ENCODE measurements at places on chromosomes 6 and 20.

GRCh38 chr6:36320475-36320874, 16.2 kb downstream of the BNIP5 start:
- DNase-seq: no peak

- no peak for DNase-seq
These were observed 173.6 kb upstream of the ARG1 start for GRCh38 chr6:131399433-131399832.

- no peak for DNase-seq
These were observed 212.5 kb upstream of the CHD6 start for GRCh38 chr20:41830702-41831101.

DNA sequence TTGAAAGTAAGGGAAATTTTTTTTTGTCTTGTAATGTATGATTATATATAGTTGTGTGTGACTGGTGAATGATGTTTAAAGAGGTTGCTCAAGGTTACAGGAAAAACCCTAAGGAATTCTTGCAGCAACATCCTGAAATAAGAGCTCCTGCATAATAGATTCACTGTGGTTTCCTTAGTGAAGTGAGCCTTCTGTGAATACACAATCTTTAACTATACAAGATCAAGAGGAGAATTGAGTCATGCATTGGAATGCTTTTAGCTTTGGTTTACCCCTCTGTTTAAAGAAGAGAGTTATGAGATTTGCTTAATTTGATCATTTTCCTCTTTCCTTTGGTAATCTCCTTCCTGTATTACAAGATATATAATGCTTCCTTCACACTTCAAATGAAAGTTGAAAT, 141.6 kb upstream of the EYA4 start:
- DNase-seq: peak; percentile 87

DNA sequence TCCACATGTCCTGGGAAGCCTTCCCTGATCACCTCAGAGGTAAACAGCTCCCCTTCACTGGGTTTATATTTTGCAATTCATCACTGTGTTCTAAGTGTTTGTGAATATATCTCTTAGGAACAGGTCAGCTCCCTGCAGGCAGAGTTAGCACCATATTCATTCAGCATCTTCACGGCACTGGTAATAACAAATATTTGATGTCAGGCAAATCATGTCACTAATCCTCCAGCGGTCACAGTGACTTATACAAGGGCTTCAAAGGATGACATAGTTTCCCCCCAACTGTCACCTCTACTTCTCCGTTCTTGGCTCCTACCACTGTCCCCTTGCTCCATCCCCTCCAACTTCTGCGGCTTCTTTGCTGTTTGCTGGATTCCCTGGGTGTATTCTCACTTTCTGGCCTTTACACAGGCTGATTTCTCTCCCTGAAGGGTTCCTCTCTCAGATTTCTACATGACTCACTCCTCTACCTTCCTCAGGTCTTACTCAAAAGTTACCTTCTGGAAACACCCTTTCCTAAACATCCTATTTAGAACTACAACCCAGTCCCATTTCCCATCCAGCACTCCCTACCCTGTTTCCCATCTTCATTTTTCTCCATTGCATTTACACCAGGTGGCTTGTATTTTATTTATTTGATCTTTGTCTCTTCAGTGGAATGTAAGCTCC, 66.6 kb downstream of the NHLRC1 start:
- no peak for DNase-seq

GRCh38 chr6:58290177-58290576, 972.7 kb downstream of the PRIM2 start:
- no peak for DNase-seq

DNA sequence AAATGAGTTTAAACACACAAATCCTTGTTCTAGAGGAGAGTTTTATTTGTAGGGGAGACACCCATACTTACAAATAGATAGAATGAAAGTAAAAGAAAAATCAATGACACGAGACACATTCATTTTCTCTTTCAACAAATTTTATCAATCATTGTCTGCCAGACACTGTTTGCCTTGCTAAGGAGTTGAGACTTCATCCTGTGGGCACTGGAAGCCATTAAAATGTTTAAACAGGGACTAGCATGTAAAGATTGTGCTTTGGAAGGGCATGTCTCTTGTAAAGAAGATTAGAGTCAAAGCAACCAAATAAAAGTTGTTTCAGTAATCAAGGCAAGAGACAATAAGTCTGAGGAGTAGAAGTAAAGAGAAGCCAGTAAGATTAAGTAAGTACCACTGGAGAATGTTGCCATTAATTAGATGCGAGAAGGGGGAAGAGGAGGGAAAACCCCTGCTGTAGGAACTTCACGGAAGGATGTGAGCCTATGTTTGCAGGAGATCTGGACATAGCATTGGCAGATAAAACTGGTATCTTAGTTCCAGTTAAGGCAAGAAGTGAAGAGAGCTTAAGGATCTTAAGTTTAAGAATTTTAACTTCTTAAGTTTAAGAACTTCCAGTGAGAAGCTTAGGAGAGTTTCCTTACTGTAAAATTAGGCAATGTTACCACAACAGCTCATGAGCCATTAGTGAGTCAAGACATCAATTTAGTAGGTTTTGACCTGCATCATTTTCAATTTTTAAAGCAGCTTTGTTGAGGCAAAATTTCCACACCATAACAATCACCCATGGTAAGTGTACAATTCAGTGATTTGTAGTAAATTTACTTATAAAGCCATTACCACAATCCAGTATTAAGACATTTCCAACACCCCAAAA, 117.0 kb upstream of the UST start:
- no peak for DNase-seq

DNA sequence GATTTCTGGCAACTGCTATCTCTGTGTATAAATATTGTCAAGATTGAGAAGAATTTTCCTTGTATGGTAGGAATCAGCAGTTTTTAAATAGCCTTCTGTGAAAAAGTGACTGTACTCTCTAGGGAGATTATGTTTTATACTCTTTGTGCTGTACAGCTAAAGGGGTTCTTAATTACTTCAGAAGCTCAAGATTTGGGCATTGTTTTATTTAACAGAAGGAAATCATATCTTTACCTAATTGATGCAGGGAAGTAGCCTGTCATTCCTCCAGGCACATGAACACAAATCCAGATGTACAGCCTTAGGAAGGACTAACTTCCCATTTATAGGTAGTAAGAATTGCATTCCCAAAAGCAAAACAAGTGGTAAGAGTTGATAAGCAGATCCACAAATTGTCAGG, 1.3 kb downstream of the CALHM5 start:
- DNase-seq: no peak

GRCh38 chr20:35473684-35474083, 18.3 kb downstream of the CEP250 start:
- no peak for DNase-seq

GRCh38 chr6:129542705-129543104, 167.3 kb downstream of the ARHGAP18 start:
- DNase-seq: no peak

- DNase-seq: no peak
These were observed 13.1 kb upstream of the RSPO4 start for GRCh38 chr20:1015181-1015580.

GRCh38 chr6:166419717-166420116, 37.0 kb upstream of the MPC1 start:
- no peak for DNase-seq

- no peak for DNase-seq
These were observed 73.2 kb upstream of the CNKSR3 start for GRCh38 chr6:154583546-154584188.

DNA sequence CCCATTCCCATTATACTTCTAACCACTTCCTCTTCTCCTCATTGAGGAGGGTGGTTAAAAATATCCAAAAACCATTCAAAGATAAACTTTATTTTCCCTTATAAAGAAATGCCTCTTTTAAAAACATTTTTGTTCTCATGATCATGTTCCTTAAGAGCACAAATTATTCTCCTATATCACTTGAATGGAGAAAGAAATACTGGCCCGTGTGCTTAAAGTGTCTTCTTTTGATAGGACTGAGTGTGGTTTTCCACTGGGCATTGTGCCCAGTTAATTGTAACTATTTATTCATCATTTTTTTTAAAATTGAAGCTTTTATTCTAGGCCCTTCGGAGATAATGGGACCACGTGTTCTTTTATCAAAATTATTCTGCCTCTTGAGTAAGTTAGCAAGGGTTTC, 871.5 kb downstream of the QKI start:
- no peak for DNase-seq

- no peak for DNase-seq
These were observed 500.2 kb downstream of the TENT5A start for GRCh38 chr6:81252231-81252630.

DNA sequence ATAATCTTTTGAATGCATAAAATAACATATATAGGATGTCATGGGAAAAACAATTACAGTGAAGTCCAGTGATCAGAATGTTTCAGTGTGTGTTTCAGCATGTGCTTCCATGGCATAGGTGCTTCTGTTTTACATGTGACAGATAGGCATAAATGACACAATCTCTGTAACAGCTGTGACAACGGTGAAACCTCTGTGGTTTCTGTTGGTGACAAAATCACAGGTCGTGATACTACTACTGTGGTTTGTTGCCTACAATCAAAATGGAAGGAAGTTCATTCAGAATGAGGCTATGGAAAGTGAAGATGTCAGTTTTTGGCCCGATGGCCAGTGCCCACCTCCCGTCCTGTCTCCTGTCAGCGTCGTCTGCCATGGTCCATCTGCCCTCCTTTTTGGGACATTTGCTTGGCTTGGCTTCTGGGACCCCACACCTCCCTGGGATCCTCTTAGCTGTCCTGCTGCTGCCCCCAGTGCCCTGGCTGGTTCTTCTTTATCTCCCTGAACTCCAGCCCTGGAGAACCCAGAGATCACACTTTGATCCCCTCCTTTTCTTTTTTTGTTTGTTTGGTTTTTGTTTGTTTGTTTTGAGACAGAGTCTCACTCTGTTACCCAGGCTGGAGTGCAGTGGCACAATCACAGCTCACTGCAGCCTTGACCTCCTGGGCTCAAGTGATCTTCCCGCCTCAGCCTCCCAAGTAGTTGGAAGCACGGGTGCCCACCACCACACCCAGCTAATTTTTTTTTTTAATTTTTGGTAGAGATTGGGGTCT, 79.3 kb upstream of the NAA20 start:
- DNase-seq: no peak

DNA sequence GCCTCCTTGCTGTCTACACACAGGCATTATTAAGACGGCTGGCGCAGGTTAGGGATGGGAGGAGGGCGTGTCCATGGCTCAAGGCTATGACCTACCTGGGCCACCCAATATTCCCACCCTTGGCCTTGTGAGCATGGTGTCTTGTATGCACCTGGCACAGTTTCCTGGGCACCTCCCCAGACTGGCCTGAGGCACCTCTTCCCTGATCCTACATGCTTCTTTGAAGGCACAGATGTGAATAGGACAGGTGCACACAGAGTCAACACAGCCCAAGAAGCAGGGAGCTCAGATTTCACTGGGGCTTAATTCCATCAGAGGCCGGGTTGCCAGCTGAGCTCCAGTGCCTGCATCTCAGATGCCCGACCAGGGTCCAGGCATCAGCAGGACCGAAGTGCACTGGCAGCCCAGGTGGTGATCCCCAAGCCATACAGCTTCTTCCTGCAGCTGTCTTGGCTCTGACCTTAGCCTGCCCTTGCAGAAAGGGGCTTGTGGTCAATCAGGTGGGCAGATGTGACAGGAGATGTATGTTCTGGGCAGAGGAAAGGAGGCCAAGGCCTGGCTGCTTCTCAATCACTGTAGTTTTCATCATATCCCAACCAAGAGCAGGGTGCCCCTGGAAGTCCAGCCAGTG, 287.7 kb downstream of the CLIC5 start:
- DNase-seq: no peak

DNA sequence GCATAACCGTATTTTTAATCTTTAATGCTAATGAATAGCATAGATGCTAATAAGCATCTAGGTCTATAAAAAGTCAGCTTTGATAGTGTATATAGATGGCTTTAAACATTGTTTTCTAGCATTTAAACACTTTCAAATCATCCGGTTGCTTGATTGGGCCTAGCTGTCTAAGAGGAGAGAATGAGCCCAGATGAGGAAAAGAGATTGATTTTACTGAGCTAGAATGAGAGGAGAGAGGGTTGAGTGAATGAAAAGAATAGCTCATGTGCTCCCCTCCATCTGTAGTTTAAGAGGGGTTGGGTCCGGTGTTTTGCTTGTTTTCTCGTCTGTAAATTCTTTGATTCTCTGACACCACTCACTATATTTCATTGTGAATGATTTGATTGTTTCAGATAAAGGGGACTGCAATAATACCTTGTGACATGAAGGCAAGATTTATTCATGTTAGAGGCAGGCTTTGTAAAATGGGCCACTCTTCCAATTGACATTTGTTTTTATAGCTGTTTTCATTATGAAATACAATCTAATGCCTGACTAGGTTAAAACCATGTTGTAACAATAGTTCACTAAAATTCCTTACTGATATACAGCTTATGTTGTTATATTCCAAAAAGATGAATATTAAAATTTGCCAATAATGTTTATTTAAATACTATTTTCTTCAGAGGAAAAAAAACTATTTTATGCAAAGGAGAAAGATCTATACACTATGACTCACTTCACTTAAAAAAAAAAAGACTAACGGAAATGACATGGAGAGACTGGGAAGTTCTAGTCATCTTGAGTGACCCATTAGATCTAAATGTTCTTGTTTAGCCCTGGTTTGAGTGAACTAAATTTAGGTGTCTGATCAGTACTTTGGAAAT, 3.2 kb downstream of the PTPN1 start:
- DNase-seq: no peak

DNA sequence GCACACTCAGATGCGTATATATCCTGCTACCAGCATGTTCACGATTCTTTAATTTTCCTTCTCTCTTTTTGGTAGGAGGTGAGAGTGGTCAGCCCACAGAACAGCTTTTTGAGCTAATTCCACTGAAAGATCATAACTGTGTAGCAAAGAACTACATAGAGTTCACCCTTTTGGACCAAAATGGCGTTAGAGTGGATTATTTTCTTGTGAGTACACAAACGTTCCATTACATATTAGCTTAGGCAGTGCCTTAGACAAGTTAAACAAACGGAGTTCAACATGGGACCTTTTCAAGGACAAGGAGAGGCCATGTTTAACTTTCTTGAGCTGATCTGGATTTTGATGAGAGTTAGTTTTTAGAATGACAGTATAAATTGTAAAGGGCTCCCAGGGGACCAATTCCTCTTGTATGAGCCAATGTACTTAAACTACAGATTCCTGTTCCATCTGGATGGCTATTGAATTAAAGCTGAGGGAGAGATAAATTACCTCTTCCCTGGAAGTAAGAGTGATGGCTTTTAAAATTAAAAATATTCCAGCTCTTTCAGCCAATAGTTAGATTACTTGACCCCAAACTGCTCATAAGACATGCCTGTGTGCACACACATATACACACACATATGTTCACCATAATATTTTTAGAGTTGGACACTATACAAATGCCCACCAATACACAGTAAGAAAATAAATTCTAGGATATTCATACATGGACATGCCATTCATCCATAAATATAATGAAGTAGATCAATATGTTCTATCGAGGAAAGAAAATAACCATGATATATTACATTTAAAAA, 25.6 kb upstream of the ARMH2 start:
- DNase-seq: no peak

- no peak for DNase-seq
These were observed 46.5 kb upstream of the TRAF3IP2 start for GRCh38 chr6:111652156-111652555.

DNA sequence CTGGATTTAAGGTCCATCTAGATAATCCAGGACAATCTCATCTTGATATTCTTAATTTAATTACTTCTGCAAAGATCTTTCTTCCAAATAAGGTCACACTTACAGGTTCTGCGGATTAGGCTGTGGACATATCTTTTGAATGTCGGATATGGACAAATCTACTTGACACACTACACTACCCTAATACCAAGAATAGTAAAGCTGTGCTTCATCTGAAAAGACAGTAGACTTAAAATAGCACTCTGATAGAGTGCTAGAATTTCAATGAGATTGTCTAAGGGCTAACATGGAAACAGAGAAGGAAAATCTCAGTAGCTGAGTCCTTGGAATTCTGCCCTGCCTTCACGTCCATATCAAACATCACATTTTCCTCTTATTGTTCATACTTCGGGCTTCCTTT, 1238.0 kb downstream of the EPHA7 start:
- DNase-seq: no peak

All from BJ (cell line).